ENCODE measurements at places on chromosomes 12 and 14. TPM values are rescaled to one million over a fixed set of nuclear protein-coding genes. Genes with fewer than 3 reads are reported as not detected.

DPPA3 gene
- not detected for polyA plus RNA-seq

NUBPL gene
- polyA plus RNA-seq, result 4.7 TPM

DNA sequence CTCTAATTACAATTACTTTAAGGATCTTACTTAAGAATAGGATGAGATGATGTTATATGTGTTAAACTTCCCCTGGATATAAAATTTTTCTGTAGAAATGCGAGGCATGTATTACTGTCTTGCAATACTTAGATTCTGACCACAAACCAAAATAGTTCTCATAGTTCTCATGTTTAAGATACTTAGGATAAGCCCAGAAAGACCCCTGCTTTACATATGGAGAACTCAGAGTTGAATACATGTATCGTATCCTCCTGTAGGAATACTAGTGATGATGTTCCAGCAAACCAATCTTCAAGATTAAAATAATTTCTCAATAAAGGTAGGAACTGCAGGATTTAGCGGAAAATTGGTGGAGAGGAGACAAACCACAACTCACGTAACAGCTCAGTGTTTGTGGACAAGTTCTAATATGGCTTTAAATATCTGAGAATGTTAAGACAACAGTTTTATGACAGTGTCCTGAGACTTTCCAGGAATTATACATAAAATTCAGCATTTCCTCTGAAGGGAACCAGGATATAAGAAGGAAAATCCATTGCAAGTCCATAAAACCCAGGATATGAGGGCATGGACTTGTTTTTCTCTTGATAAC, 114.7 kb upstream of the CRY1 start:
- DNase-seq, result no peak
- H3K36me3 ChIP-seq, result no peaks in the 10 kb centered on the region
- no peaks in the 10 kb centered on the region for H3K27me3 ChIP-seq
- no peaks in the 10 kb centered on the region for H3K4me1 ChIP-seq

GRCh38 chr14:94009767-94010166, 12.7 kb downstream of the CCDC197 start:
- H3K27ac ChIP-seq, result no peak overlapping the region
- peaks cover 8% of the 10 kb centered on the region for H3K27me3 ChIP-seq
- DNase-seq, result no peak
- H3K4me1 ChIP-seq, result no peaks in the 10 kb centered on the region
- no peak overlapping the region for H3K4me3 ChIP-seq

GRCh38 chr12:109863847-109864712, 16.3 kb downstream of the GLTP start:
- H3K36me3 ChIP-seq, result no peaks in the 10 kb centered on the region
- no peaks in the 10 kb centered on the region for H3K4me1 ChIP-seq
- no peaks in the 10 kb centered on the region for H3K27me3 ChIP-seq
- DNase-seq, result no peak
- no peak overlapping the region for H3K27ac ChIP-seq

DNA sequence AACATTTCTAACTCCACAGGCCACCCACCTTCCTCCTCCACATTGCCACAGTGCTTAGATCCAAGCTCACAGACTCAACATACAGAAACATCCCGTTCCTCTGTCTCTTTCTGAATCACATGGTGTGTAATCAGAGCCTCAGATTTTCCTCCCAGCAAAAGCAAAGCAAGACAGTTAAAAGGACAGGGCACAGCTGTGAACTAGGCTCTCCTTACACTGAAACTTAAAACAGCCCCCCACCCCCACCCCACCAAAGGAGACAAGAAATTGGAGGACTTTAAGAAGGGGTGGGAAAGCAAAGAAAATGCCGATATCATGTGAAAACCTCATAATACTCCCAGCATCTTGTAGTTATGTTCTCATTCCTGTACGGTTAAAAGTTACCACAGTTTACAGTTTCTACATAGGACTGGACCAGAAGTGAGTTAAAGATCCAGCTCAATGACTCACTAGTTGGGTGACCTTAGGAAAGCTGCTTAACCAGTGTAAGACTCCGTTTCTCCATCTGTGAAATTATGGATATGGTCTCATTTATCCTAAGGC, 4.8 kb downstream of the YBX3 start:
- H3K4me1 ChIP-seq, result no peaks in the 10 kb centered on the region
- no peak overlapping the region for H3K27ac ChIP-seq
- H3K27me3 ChIP-seq, result no peaks in the 10 kb centered on the region
- DNase-seq, result no peak
- no peak overlapping the region for H3K4me3 ChIP-seq

DNA sequence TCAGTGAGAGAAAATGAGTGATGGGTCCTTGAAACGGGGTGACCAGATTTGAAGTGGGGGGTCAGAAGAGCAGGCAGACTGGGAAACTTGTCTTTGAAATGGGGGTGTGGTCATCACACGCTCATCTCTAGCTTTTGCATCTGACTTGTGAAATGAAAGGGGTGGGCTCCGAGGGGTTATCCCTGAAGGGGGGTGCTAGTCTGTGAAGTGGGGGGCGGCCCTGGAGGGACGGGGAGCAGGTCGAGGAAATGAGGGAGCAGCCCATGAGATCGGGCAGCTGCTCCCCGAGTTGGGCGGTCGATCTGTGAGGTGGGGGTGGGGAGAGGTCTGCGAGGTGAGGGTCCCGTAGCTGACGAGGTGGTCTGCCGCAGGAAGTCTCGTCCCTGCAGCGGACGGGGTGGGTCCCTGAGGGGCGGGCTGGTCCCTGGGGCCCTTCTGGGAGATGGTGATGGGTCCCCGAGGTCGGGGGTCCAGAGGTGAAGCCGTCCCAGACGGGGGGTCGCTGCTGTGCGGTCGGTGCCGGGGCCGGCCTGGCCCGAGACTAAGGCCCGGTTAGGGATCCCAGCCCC, 542 bp downstream of the PXN start:
- no peaks in the 10 kb centered on the region for H3K27me3 ChIP-seq
- H3K36me3 ChIP-seq, result no peaks in the 10 kb centered on the region
- H3K27ac ChIP-seq, result peak overlapping the region; percentile 76
- DNase-seq, result no peak

- no peak overlapping the region for H3K27ac ChIP-seq
- no peak overlapping the region for H3K4me3 ChIP-seq
- H3K4me1 ChIP-seq, result no peaks in the 10 kb centered on the region
- H3K36me3 ChIP-seq, result no peaks in the 10 kb centered on the region
- DNase-seq, result no peak
- H3K27me3 ChIP-seq, result no peaks in the 10 kb centered on the region
Observed at GRCh38 chr14:43356979-43357545, 1150.0 kb downstream of the FSCB start.

DNA sequence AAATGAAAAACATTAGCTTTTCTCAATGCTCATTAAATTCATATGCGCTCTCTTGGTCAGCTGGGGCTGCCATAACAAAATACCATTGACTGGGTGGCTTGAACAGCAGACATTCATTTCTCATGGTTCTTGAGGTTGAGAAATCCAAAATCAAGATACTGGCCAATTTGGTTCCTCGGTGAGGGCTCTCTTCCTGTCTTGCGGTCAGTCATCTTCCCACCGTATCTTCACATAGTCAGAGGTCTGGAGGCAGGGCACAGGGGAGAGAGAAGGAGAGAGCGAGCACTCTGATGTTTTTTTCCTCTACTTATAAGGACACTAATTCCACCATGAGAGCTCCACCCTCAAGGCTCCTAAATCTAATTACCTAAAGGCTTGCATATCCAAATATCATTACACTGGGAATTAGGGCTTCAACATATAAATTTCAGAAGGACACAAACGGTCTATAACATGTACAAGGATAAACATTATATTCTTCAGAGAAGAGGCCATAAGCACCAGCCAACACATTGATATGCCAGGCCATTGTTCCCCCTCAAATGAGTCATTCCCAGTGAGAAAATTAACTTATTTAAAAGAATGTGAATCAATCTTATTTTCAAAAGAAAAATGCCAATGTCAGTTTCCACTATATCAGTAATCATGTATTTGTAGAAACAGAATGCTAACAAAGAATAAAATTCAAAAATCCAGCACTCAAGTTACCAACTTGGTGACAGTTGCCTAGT, 152.2 kb downstream of the BTG1 start:
- no peaks in the 10 kb centered on the region for H3K27me3 ChIP-seq
- no peak overlapping the region for H3K4me3 ChIP-seq
- H3K36me3 ChIP-seq, result no peaks in the 10 kb centered on the region
- peaks cover 7% of the 10 kb centered on the region for H3K4me1 ChIP-seq
- no peak overlapping the region for H3K27ac ChIP-seq
- DNase-seq, result no peak

DNA sequence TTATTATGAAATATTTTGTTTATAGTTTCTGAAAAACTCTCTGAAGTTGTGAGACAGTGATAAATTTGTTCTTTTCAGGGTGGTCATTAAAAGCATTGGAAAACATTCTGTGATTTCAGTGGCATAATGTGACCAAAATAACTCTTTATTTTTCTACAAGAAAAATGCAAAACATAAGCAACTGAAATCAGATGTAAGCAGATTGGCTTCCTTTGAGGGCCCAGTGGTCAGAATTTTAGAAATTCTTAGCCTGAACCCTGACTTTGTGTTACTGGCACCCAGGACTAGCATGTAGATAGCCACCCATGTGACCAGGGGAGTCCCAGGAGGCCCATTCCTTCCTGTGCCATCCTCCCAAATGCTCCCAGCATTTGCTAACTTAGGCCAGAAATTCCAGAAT, 145.6 kb upstream of the SLC38A2 start:
- no peak overlapping the region for H3K27ac ChIP-seq
- H3K27me3 ChIP-seq, result no peaks in the 10 kb centered on the region
- H3K36me3 ChIP-seq, result no peaks in the 10 kb centered on the region
- peaks cover 12% of the 10 kb centered on the region for H3K4me1 ChIP-seq
- DNase-seq, result no peak
- H3K4me3 ChIP-seq, result no peak overlapping the region

DNA sequence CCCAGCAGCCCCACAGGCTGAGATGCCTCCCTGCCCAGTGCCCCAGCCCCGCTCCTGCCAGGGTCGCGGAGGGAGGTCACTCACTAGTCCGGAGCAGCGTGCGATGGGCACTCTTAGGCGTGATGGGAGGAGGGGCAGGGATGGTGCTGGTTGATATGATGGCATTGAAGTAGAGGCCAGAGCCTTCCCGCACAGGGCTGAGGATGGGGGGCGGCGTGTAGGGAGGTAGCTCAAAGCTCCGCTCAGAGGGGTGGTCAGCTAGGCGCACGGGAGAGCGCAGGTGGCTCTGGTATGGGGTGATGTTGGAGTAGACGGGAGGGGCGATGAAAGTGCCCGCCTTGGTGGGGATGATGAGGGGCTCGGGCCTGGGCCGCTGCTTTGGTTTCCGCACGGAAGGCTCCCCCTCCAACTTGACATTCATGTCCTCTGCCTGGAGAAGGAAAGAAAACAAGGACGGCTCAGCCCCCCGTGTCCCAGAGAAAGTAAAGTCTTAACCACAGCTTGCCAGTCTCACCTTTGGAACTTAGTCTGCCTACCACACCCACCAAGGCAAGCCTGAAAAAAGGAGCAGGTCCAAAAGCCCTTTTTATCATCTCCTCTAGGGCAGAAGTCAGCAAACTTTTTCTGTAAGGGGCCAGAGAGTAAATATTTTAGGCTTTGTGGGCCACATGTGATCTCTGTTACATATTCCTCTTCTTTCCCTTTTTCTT, 15.5 kb upstream of the PNMA1 start:
- H3K27me3 ChIP-seq, result no peaks in the 10 kb centered on the region
- H3K27ac ChIP-seq, result no peak overlapping the region
- no peak overlapping the region for H3K4me3 ChIP-seq
- H3K4me1 ChIP-seq, result peaks cover 41% of the 10 kb centered on the region
- no peak for DNase-seq

GRCh38 chr12:6722863-6723262, 983 bp upstream of the COPS7A start:
- DNase-seq, result peak; percentile 37
- H3K4me1 ChIP-seq, result peaks cover 25% of the 10 kb centered on the region
- peak overlapping the region; percentile 54 for H3K4me3 ChIP-seq

GRCh38 chr12:113019025-113019424, 37.5 kb upstream of the DTX1 start:
- H3K27me3 ChIP-seq, result peaks cover 29% of the 10 kb centered on the region
- H3K36me3 ChIP-seq, result no peaks in the 10 kb centered on the region
- H3K27ac ChIP-seq, result no peak overlapping the region
- no peak for DNase-seq
